ENCODE measurements at places on chromosomes 3 and 15.

DNA sequence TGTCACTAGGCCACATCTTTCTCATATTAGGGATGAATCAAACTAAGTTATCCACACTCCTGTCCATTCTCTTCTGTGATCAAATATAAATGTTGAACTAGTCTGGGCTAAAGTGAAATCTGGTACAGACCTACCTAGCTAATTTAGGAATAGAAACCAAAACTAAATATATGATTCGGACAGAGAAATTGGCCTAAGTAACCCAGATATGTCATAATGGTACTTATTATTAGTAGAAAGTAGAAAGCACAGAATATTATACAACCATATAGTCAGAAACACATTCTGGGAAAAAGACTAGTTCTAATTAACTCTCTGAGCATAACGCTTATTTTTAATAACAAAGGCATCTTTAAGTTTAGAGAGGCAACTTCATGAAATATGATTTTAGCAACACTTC lies 389.0 kb downstream of the LSAMP start:
- DNase-seq = no peak

DNA sequence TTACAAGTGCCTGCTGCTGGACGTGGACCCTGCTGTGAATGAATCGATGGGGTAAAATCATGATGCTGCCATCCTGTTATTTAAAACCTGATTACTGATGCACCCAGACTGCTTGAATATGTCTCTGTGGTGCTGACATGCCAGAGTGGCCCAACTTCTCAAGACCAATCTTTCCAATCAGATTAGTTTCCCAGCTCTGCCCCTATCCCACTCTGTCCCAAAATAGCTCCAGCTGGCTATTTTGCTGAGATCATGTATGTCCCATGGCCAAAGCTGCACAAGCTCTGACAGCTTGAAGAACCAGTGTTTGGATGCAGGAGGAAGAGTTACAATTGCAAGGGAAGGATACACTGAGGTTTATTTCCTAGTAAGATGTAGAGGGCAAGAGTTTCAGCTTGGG lies 153.6 kb downstream of the TMEM108 start:
- DNase-seq = no peak

DNA sequence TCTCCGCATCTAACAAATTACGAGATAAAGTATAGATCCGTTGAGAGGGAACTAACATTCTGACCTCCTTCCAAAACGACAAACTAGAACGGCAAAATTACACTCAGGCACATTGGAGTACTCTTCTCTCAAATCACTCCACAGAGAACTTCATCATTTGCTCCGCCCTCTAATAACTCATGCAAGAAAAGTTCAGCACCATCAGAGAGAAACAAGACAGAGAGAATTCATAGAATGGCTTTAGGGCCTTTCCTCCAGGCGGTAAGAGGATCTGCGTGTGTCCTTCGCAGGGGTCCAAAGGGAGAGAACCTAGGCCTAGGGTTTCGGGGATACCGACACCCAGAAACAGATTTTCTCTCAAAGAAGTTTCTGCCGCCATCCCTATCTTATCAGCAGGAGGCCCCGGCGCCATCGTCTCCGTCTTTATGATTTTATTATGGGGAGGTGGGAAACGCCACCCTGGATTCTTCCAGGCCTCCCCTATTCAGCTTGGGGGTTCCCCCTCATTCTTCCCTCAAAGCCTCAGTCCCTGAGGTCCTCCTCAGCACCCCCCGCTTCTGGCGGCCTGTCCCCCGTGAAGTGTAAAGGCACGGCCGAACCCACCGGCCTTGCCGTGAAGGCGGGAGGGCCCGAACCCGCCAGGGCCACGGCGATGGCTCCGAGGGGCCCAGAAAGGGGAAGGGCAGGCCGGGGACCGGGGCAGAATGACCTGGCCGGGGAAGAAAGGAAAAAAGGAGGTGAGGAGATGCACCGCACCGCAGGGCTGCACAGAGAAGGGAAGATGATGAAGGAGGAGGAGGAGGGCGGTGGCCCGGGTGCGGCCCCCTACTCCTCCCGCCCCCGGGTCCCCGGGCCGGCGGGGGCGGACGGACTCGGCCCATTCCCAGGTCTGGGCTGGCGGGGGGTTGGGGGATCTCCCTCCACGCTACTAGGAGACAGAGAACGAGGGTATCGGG lies 768 bp downstream of the UBXN7 start:
- peak; percentile 1 for DNase-seq

- no peak for DNase-seq
These were observed 18.7 kb upstream of the EOGT start for GRCh38 chr3:69032142-69032541.

GRCh38 chr3:105397974-105398373 lies 31.3 kb downstream of the ALCAM start:
- no peak for DNase-seq

DNA sequence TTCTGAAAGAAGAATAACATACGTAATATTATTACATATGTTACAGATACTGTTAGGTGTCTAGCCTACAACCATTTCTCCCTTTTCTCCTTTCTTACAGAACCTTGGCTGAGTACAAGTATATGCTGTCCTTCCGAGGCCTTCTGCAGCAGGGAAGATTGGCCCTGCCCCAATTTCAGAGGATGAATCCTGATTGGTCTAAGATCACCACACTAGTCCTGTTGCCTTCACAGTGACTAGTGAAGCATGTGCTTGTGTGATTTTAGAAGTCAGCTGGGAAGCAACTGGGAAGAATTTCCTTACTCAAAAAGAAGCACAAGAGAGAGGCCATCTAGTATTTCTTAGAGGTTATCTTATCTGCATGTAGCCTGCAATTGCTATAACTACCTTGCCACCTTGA lies 30.6 kb upstream of the MECOM start:
- DNase-seq = no peak

GRCh38 chr3:196894557-196895295 lies 27.0 kb downstream of the SENP5 start:
- DNase-seq = no peak

DNA sequence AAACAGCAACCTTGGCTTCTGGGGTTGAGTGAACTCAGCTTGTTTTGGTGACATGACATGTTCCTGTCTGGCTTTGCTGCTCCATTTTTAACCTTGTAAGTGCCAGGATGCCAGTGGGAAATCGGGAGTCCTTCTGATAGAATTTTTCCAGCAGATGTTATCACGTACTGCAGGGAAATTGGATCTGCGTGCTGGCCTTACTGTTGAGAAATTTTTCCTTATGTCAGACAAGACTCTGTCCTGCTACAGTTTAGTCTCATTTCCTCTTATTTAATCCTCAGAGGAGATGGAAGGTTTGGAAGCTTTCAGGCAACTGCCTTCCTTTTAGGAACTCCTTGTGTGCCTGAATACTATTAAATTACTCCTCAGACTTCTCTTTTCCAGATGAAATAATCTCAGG lies 80.6 kb downstream of the PGPEP1L start:
- no peak for DNase-seq

DNA sequence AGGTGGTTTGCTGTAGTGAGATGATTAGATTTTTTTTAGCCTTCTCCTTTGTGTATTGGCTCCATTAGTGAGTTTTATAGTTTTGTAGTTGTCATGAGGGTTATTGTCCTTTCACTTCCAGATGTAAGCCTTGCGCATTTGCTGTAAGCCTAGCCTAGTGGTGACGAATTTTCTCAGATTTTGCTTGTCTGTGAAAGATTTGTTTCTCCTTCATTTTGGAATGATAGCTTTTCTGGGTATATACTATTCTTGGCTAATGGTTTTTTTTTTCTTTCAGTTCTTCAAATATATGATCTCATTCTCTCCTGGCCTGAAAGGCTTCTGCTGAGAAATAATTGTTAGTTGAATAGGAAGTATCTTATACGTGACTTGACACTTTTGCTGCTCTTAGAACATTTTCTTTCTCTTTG lies 166.5 kb upstream of the THRB start:
- no peak for DNase-seq

DNA sequence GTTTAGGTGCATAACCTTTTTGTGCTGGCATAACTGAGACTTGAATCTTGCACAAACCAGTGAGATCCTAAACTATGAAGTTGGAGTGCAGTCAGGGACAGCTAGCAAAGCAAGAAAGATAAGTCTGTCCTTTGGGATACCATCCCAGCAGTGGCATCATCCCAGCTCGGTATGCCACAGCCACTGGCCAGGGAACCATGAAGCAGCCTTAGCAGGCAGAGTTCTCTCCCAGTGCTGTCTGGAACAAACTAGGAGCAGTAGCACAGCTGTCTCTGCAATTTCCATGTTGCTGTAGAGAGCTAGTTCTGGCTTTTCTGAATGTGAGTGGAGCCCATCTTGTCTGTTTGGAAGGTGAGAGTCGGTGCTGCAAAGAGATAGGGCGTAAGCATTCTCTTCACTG lies 130.3 kb downstream of the DTWD1 start:
- DNase-seq = no peak

- no peak for DNase-seq
These were observed 3.3 kb upstream of the DCP1A start for GRCh38 chr3:53350652-53351051.

- no peak for DNase-seq
These were observed 22.1 kb upstream of the ATP2B2 start for GRCh38 chr3:10527295-10528001.

DNA sequence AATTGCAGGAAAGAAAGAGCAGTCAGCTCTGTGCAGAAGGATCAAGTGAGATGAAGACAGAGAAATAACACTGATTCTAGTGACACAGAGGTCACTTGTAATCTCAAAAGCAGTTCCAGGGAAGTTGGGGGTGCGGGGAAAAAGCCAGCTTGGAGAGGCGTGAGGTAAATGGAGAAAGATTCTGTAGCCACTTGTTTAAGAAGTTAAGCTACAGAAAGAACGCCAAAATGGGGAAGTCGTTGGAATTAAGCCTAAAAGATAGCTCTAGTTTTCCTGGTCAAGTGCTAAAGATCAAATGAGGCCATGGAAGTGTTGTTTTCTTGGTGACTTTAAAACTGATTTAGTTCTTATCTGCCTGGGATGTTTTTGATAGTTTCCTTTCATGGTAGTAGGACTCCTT lies 152.0 kb downstream of the GREM1 start:
- no peak for DNase-seq

DNA sequence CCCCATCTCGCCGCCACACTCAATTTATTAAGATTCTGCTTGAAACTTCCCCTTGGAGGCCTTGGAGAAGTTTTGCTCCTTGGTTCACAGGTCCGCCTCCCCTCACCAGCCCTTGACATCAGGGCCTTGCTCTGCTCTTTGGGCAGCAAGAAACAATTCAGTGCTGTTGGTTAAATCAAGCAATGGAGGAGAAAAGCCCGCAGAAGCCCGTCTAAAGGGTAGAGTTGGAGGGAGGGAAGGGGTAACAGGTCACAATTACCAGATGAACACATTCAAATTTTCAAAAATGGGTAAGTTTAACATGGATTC lies 429 bp downstream of the PARP9 start:
- DNase-seq = no peak

DNA sequence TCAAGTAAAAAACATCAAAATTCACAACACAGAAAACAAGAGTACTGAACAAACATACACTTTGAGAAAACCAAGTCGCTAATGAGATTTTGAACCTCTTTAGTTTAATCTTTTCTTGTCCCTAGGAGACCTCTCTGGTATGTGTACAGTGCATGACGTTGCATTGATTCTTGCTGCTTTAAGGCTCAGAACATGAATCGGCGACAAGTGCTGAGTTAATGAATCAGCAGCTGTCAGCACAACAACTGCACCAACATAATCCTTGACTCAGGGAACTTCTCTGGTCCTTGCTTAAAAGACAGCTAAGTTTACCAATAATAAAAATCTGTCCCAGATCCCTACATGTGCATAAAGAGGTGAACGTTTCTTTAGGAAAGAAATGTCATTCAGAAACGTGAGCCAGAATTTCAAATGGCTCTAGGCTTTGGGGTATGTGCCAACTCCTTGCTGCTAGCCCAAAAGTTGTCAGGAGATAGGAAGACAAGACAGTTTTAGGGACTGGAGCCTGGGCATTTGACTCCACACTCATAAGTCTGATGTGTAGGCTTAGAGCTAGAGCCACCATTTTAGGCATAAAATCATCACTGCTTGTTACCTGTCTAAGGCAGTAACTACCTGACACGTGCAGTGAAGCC lies 86.9 kb downstream of the IL5RA start:
- no peak for DNase-seq

DNA sequence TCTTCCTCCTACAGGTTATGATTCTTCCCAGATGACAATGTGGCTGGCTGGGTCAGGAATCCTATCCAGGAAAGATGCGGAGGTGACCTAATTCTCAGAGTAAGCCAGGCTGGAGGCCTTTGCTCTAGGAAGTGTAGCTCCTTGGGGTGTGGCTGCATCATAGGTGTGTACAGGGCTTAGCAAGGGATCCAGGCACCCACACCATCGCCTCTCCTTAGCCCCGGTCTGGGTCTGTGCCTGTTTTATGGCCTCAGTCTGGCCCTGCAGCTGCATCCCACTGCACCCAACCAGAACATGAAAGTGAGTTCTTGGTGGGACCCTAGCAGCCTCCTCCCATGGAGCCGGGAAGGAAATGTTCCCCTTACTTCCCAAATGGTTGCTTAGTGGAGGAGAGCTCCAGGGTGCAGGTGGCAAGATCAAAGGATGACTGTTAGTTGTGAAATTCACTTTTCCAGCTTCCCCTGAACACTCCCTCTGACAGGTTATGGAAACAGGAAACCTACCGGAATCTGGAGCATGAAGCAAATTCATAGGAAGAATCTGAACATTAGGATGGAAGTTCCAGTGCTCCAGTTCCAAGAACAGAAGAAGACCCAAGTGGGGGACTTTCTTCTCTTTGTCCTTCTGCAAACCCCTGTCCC lies 2.7 kb upstream of the AMOTL2 start:
- no peak for DNase-seq

All from activated T-helper 1 cell treated with Interleukin-2 at 50 U/mL for 16 hours (primary cell).